Suppressor macrophage (primary cell): ENCODE measurements at places on chromosomes 1 and 21.

- no peak for DNase-seq
Measured at GRCh38 chr1:85199667-85200462, 951 bp downstream of the SYDE2 start.

GRCh38 chr1:76269155-76269554, 194.6 kb downstream of the ST6GALNAC3 start:
- DNase-seq: peak; percentile 62

- no peak for DNase-seq
Measured at GRCh38 chr1:203465948-203466347, 9.7 kb upstream of the PRELP start.

- DNase-seq: no peak
Measured at GRCh38 chr1:171550050-171550449, 64.7 kb downstream of the PRRC2C start.

DNA sequence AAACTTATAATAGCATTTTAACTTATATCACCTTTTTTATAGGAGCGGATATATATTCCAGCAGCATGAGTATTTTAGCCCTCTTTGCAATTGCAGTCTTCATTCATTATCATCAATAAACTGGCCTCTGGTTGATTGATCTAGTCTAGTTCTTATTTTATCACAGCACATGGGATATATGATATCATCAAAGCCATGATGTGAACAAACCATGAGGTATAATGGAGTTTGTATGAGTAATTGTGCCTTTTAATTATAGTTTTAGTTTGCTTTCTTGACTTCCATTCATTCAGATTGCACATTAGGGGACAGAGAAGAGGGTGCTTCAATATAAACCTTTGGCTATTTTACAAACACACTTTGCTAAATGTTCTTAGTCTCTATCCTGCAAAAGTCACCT, 3.5 kb upstream of the UBR4 start:
- DNase-seq: no peak

- DNase-seq: no peak
Measured at GRCh38 chr1:15525050-15526020, 1.3 kb upstream of the DNAJC16 start.

DNA sequence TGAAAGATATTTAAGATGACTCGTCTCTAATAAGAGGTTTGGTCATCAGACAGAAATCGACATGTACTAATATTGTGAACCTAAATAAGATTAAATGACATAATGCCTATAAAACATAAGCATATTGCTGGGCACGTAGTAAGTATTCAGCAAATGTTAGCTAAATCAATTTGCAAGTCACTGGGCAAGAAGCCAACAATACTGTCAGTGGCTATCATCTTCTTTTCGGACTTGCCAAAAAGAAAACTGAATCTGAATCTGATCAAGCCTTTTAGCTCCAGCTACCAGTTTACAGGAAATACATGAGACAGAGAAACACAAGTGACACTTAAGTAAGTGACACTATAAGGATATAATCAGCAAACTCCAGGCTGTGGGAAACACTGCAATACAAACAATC, 46.0 kb downstream of the RPL5 start:
- no peak for DNase-seq

DNA sequence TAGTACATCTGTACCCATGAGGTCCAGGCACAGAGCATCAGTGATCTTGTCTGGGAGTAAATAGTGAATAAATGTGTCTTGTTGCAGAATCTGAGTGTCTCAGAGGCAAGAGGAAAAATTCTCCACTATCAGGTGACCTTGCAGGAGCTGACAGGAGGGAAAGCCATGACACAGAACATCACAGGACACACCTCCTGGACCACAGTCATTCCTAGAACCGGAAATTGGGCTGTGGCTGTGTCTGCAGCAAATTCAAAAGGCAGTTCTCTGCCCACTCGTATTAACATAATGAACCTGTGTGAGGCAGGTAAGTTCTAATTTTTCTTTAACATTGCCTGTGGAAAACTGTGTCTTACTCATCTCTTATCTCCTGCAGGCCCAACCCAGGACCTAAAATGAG, 43.1 kb downstream of the IL12RB2 start:
- DNase-seq: no peak

DNA sequence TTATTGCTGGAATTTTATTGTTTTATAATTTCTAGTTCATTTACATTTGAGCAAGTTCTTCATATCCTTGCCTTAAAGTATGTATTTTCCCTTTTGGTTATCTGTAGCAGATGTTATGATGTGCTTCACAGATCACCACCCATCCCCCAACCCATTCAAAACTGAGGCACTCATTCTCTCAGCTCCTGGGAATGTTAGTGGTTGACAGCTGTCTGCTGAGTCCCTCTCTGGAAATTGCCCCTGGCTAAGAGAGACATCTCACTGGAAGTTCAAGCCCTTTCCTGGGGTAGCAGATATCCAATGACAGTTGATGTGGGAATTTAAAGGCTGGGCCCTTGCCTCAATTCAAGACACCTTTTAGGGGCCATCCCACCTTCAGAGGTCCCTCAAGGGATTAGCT, 4.3 kb upstream of the DPYD start:
- DNase-seq: no peak

GRCh38 chr1:215932558-215932957, 365.5 kb downstream of the KCTD3 start:
- DNase-seq: no peak

- no peak for DNase-seq
Measured at GRCh38 chr1:109246141-109246551, 3.2 kb upstream of the CELSR2 start.

GRCh38 chr1:154620751-154621150, 12.8 kb upstream of the ADAR start:
- DNase-seq: peak; percentile 54

- peak; percentile 3 for DNase-seq
Measured at GRCh38 chr1:30750731-30751291, 6.8 kb downstream of the LAPTM5 start.

DNA sequence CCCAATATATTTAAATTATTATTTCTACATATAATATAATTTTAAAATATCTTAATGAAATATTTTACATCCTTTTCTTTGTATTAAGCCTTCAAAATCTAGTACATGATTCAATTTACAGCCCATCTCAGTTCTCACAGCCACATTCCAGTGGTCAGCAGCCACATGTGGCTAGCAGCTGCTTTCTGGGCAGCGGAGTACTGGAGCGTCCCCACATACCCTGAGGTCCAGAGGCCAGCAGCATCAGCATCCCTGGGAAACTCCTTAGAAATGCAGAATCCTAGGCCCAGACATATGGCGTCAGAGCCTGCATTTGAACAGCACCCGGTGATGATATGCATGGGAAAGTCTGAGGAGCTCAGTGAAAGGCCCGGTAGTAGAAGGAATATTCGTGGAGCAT, 8.6 kb upstream of the LHX4 start:
- no peak for DNase-seq

GRCh38 chr1:154846565-154847442, 23.3 kb downstream of the KCNN3 start:
- no peak for DNase-seq

GRCh38 chr1:29390075-29390474, 153.8 kb downstream of the PTPRU start:
- no peak for DNase-seq

DNA sequence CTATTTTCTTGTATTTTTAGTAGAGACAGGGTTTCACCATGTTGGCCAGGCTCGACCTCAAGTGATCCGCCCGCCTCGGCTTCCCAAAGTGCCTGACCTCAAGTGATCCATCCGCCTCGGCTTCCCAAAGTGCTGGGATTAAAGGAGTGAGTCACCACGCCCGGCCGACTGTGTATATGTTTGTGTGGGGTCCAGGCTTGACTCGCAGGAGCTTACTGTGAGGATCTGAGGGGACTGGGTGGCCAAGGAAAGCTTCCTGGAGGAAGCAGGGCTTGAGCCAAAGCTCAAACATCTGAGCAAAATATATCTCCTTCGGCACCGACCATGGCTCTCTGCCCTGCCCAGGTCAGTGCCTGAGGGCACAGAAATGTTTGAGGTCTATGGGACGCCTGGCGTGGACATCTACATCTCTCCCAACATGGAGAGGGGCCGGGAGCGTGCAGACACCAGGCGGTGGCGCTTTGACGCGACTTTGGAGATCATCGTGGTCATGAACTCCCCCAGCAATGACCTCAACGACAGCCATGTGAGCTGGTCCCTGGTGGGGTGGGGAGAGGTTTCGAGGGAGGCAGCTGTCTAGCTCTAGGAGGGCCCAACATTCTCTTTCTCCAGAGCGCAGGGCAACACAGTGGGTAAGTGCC, 10.5 kb downstream of the PADI3 start:
- no peak for DNase-seq
